Diencephalon (tissue), 1 donor: ENCODE measurements at places on chromosomes 1 and 21. TPM values are rescaled to one million over a fixed set of nuclear protein-coding genes. Genes with fewer than 3 reads are reported as not detected.

CFHR4 gene
- total RNA-seq: 0.69 TPM

TSTD1 gene
- 52.1 TPM for total RNA-seq

GNG5 gene
- 6.7 TPM for total RNA-seq

C1orf167 gene
- total RNA-seq: not detected

SETD4 gene
- 33.7 TPM for total RNA-seq

THEM4 gene
- 9.9 TPM for total RNA-seq

CLCA1 gene
- total RNA-seq: not detected

SLAMF8 gene
- not detected for total RNA-seq

ITLN2 gene
- not detected for total RNA-seq

KRTAP19-2 gene
- total RNA-seq: not detected

TNFRSF1B gene
- total RNA-seq: 3.9 TPM

P3H1 gene
- 12.7 TPM for total RNA-seq

PIK3R3 gene
- total RNA-seq: 87.0 TPM

FCRL6 gene
- not detected for total RNA-seq

VSIG8 gene
- not detected for total RNA-seq

SLC16A4 gene
- total RNA-seq: 5.8 TPM

AMY1C gene
- total RNA-seq: not detected

OR2T6 gene
- total RNA-seq: 0.46 TPM

KCNK2 gene
- 34.8 TPM for total RNA-seq

DNAH14 gene
- 74.0 TPM for total RNA-seq

STIL gene
- total RNA-seq: 8.1 TPM

FAM163A gene
- total RNA-seq: 1.6 TPM

XCL1 gene
- 0.23 TPM for total RNA-seq

PYHIN1 gene
- not detected for total RNA-seq

NBPF14 gene
- total RNA-seq: 9.9 TPM

CD34 gene
- total RNA-seq: 1.8 TPM

OR2L8 gene
- 2.5 TPM for total RNA-seq

RIIAD1 gene
- total RNA-seq: 13.4 TPM

OR6N1 gene
- not detected for total RNA-seq

MCOLN3 gene
- total RNA-seq: 0.23 TPM

TMCC2 gene
- 38.3 TPM for total RNA-seq

PBXIP1 gene
- total RNA-seq: 48.4 TPM

LDLRAD1 gene
- not detected for total RNA-seq

ZNF648 gene
- 1.4 TPM for total RNA-seq

EPHA8 gene
- total RNA-seq: 10.4 TPM

DOCK7 gene
- total RNA-seq: 165 TPM

UTP25 gene
- 9.5 TPM for total RNA-seq

MYOG gene
- total RNA-seq: not detected

GON4L gene
- 47.7 TPM for total RNA-seq

CYP4A11 gene
- 0.23 TPM for total RNA-seq

OR2L2 gene
- 0.92 TPM for total RNA-seq

KIF17 gene
- total RNA-seq: 17.8 TPM

VAV3 gene
- 11.5 TPM for total RNA-seq

MATN1 gene
- 0.46 TPM for total RNA-seq

LCE6A gene
- total RNA-seq: not detected

EGLN1 gene
- 90.2 TPM for total RNA-seq

ERVH48-1 gene
- 0.23 TPM for total RNA-seq

CD1B gene
- total RNA-seq: not detected

GIPC2 gene
- 0.46 TPM for total RNA-seq
